GM23338 (cell line): ENCODE measurements at places on chromosomes 1 and 21. TPM values are rescaled to one million over a fixed set of nuclear protein-coding genes. Genes with fewer than 3 reads are reported as not detected.

DNA sequence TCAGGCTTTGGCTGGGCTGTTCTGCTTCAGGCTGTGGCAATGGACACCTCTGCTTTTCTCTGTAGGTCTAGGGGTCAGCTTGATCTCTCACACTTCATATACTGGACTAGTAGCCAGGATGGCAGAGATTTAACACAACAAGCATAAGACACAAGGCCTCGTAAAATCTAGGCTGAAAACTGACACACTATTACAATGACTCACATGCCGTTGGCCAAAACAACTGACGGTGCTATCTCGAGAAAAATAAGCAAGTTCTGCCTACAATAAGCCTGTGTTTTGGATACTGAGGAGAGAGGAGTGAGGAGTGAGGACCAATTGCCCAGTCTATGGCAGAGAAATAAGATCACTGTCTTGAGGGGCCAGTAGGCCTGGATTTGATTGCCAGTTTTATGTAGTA, 840.7 kb upstream of the ADAMTS5 start:
- DNase-seq, result no peak

DNA sequence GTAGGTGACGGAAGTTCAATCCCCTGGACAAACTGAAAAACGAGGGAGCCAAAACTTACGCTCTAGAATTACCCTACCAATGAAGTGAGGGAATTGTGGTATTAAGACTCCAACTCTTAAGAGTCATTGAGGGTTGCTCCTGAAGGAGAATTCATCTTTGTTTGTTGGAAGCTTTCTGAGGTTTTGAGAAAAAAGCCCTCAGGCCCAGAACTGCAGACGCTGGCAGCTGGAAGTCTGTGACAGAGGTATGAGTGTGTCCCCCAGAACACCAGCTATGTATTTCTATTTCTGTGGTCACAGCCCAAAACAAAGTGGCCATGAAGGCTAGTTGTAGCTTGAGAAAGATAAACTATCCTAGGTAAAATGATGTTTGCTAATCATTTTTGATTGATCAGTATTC, 438.8 kb upstream of the B3GALT2 start:
- DNase-seq, result no peak

SLFNL1 gene
- 0.19 and 0.29 TPM in 2 replicates for polyA plus RNA-seq

DNA sequence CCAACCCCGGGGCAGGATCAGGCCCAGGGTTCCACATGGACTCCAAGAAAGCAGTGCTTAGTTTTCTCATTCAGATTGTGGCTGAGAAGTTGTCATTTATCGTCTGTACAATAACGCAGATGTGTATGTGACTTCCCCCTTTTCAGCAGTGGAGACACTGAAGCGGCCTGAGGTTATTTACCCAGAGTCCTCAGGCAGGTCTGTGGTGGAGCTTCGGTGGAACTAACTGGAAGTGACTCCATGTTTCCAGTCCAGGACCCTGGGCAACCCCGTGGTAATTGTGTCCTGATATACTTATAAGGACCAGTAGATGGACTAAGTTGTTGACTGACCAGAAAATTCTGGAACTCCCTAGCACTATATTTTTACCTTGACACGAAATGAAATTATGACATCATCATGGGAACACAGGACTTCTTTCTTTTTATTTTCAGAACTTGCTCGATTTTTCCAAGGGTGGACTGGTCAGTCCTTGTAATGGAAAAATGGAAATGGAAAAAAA, 1.0 kb upstream of the IER5 start:
- no peak for DNase-seq

DNA sequence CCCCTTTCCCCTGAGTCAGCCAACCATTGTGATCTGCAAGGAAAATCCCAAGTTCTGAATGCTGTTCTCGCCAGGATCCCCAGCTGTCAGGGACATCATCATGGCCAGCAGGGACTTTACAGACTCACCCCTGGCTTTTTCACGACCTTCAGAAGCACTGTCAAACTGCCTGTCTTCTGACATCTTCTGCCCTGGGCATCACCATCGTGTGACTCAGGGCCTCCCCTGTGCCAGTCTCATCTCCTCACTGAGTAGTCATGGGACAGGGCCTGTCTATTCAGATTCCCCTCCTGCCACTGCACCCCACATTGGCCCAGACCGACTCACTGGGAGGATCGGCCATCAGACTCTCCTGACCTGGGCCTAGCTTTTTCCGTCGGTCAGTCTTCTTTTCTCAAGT, 72.5 kb upstream of the VAMP3 start:
- no peak for DNase-seq

- DNase-seq, result no peak
Measured at GRCh38 chr1:8914466-8914865, 31.2 kb upstream of the CA6 start.

LCE4A gene
- polyA plus RNA-seq, result not detected in 2 replicates

DNA sequence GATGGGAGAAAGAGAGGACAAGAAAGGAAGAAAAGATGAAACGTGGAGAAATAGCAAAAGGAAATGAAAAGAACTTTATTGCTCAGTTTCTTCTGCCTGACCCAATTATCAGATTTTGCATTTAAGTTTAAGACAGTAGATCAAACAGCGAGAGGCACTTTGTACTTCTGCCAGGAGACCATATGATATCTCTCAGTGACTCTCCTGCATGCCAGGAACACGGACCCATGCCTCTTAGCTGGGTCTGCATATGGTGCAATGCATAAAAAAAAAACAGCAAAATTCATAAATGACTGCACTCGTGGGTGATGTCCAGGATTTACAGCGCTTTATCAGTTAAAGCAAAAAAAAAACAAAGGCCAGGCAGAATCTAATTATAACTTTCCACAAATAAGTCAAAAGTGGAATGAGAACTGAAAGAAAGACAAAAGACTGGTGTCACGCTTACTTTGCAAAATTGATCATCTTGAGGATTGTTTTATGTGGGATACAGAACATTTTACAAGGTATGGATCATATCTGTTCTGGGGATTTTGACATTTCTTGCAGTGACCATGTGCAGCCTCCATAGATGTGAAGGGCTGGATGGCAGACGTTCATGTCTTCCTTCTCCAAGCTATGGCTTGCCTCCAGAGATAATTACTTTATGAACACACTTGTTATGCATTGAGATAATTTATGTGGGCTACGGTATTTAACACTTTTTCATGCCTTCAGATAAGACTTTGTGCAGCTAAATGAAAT, 79.5 kb downstream of the RUNX1 start:
- no peak for DNase-seq

SPRR3 gene
- not detected in 2 replicates for polyA plus RNA-seq

DNA sequence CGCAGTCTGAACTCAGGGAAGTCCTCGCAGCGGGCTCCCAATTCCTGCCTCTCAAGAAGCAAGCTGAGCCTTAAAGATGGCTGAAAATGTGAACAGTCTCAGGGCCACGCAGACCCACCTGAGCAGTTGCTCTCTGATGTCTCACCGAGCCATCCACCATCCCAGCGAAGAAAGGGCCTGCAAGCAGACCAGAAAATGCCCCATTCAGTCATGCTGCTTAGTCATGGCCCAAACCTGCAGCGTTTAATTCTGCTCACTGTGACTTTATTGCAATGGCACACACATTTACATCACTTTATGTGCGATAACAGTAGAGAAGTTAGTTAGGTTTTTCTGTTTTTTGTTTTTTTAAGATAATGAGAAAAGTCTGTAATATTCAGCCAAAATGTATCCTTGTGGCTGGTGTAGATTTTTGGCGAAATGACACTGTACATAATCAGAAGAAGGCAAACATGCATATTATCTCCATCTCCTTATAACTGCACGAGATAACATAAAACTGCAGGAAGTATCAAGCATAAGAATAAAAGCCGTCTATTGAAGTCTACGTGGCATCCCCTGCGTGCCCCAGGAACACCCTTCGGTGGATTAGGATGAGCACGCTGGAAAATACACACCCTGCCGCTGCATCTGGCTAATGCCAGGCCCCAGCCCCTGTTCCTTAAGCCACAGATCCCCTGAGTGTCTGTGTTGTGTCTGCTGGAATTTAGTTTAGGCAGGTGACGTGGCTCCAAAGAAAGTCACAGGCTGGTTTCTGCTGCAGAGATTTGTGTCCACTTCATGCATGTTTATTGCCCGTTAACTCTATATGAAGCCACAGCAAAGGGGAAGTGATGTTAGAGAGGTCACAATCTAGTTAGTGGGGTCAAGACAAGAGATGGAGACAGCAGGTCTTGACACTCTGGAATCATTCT, 119.8 kb upstream of the IRF2BP2 start:
- DNase-seq, result no peak

GRCh38 chr1:20483833-20484518, 2.0 kb downstream of the CAMK2N1 start:
- DNase-seq, result peak; percentile 69

DNA sequence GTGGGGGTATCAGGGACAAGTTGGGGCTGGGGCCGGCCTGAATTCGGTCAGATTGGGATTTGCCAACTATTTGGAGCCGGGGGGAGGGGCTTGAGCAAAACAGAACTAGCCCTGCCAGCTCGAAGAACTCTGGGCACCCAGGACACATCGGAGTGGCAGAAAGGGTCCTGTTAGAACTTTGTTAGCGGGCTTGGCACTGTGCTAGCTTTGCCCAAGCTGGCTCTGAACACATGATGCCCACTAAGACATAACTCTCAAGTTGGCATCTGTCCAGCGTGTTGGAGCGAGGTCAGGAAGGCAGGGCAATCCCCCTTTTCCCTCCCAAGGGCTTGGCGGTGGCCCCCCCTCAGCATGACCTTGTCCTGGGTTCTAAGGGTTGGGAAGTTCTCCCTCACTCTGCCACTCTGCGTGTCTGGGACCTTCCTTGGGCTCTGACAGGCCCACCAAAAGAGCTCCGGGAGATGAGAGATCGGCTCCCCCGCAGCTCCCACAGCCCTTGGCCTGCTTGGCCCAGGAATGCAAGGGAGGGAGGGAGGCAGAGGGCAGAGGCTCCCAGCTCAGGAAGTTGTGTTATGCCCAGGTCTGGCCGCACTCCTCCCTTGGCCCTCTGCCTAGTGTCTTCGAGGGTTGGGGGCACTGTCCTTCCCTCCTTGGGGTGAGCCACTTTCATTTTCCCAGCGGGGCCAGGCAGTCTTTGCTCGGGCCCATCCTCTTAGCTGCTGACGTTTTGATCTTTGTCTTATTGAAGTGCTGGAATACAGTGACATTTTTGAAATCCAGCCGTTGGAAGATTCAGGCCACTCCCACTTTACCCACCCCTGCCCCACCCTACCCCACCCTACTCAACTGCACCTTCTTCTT, 1.2 kb downstream of the LMNA start:
- peak; percentile 81 for DNase-seq

GRCh38 chr1:75034376-75034775, 99.8 kb upstream of the LHX8 start:
- no peak for DNase-seq

DNA sequence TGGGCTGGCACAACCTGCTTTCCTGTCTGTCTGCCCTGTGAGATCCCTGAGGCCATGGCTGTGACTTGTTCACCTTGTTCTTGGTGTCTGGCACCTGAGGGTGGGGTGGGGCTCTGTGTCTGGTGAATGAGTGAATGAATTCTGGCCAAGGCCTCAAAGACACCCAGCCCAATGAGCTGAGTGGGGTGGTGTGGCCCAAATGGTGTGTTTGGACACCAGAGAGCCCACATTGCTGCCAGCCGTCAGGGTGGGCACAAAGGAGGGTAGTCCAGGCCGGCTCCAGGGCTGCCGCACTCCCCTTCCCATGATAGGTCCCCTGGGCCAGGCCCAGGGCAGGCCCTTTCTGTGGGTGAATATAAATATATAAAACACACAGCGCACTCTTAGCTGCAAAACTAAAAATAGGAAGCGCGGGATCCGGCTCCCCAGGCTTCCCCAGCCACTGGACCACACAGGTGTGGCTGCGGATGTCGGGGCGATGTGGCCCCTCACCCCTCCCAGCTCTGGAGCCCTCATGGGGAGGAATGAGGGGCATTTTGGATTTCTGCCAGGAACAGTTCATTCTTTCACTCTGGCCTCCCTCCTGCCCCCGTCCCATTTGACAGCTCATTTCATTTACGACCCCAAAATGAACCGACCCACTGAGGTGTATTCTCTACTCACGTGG, 33.3 kb downstream of the RUNX3 start:
- no peak for DNase-seq

DNA sequence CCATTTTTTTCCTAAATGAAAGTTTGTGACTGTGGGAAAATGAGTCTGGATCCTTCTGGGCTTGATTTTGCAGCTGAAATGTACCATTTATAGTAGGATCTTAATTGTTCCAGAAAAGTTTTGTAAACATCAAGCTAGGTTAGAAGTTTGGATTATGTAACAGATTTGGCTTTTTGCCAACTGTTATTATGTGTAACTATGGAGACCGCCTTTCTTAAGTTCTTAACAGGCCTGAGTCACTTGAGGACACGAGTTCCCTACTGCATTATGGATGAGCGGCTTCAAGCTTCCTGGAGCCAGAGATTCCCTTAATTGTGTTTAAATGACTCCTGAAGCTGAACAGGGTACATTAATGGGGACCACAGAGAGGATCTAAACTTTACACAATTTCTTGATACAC, 22.2 kb downstream of the SLC25A33 start:
- DNase-seq, result no peak

DNA sequence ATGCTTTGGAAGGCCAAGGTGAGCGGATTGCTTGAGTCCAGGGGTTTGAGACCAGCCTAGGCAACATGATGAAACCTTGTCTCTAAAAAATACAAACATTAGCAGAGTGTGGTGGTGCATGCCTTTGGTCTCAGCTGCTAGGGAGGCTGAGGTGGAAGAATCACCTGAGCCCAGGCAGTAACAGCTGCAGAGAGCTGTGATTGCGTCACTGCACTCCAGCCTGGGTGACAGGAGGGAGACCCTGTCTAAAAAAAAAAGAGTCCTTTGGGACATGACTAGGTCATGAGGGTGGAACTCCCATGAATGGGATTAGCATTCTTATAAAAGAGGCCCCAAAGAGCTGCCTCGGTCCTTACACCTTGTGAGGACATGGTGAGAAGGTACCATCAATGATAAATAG, 436.0 kb upstream of the NR5A2 start:
- no peak for DNase-seq

DNA sequence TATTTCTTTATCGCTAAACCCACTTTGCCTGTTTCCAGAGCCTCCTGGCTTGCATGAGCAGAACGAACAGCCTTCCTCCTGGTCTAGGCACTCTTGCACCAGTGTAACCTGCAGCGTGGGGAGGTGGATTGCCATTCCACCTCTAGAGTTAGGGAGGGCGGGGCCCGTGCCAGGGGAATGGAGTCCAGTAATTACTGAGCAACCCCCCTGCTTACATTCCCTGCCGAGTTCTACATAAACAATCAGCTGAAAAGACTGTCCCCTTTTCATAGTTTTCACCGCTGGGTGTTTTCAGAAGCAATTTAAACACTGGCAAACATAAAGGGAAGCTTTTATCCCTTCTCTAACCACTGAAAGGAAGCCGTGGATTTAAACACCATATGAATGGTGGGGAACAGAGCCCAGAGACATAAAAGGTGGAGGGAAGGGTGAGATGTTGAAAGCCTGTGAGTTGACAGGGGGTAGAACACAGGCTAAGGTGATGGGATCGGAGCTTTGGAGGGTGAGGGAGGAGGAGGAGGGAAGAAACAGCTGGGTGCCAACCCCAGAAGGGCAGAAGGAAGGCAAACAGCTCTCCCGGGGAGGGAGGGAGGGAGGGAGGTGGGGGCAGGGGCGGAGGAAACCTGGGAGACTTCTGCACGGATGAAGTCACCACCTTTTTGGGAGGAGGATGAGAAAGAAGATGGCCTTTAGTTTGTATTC, 68.0 kb upstream of the WDR26 start:
- DNase-seq, result peak; percentile 53
